ENCODE measurements at places on chromosomes 7 and 10.

DNA sequence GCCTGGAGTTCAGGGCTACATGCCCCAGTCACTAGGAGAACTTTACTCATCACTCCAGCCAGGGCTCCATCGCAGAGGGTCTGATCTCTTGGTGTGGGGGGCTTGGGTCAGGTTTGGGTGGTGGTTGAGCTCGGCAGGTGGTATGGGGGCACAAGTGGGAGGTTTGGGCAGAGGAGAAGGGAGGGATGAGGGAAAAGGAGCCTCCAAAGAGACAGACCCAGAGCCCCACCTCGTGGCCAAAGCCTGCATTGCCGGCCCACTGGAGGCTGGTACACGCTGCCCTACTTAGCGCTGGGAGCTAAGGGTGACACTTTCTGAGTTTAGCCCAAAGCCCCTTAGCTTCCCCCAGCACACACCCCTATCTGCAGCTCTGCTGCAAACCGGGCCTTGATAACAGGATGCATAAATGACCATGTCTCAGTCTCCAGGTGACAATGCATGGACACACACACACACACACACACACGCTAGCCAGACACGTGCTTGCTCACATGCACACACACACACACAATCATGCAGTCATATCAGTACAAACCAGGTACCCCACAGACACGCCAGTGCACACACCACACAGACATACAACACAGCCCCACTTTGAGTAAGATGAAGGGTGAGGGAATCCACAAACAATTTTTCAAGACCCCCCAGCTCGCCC, 14.7 kb downstream of the LZTS2 start:
- no peak for DNase-seq

DNA sequence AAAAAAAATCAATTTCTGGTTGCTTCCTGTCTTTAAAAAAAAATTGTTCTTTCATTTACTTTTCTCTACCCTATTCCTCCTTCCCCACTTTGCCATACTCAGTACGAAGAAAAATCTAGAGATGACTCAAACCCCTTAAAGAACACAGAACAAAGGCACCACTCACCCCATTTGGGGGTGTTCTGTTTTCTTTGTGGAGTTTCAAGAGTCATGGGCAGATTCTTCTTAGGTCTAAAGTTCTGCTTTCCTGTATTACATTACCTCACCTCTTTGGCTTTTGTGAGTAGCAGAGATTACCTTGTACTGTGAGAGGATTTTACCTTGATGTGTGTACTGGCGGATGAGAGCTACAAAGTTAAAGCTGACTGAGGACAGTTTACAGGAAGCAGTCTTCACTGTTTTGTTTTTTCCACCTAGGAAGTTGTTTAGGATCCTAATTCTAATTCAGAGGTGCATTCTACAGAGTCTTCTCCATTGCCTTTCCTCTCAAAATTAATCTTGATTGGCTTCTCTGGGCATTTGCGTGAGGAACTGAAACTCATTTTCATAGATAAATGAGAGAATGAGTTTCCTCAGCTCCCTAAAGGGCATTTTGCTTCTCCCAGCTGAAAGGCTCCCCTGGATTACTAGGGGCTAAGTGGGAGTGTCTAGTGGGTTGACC, 20.7 kb downstream of the AVL9 start:
- DNase-seq, result no peak

DNA sequence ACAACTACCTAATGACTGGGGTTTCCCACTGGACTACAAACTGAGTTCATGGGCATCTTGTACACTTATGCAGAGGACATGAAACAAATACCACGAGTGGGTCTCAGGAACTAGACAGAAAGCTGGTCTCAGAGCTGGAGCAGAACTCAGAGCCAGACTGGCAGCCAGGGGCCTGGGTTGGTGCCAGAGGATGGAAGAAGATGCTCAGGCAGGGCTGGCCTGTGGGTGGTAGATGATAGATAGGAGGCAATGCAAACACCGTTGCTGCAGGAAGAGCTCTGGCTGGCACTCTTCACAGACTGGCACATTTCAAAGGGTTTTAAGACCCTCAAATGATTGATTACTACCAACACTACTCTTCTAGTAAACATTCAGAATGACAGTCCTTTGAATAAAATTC, 28.8 kb downstream of the ENO4 start:
- no peak for DNase-seq

- no peak for DNase-seq
Measured at GRCh38 chr7:102101926-102102325, 184.7 kb upstream of the SH2B2 start.

- no peak for DNase-seq
Measured at GRCh38 chr10:127996586-127996985, 89.7 kb downstream of the PTPRE start.

GRCh38 chr10:11213137-11213536, 195.5 kb downstream of the CELF2 start:
- DNase-seq, result no peak

DNA sequence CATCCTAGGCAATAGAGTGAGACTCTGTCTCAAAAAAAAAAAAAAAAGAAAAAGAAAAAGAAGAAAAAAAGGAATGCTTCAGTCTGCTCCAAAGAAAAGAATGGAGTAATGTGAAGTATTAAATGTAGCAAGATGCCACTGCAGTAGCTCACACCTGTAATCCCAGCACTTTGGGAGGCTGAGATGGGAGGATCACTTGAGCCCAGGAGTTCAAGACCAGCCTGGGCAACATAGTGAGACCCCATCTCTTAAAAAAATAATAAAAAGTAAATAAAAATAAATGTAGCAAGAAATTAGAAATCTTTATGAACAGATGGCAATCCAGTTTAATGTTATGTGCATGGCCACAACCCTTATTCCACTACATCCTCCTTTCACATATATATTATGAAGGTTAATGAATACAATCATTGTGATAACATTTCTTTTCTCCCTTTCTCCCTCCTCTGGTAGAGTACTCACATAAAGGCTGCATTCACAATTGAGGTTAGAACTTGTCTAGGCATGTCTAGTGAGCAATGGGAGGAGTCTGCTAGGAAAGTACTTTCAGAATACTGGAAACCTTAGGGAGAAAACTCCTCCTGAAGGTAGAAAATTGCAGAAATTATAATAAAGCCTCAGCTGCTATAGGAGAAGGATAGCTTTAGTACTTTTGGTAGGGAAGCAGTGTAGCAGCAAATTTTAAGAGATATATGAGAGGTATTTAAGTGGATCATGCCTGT, 20.4 kb downstream of the KLLN start:
- no peak for DNase-seq

GRCh38 chr7:5584096-5584495, 160.5 kb upstream of the TNRC18 start:
- no peak for DNase-seq

DNA sequence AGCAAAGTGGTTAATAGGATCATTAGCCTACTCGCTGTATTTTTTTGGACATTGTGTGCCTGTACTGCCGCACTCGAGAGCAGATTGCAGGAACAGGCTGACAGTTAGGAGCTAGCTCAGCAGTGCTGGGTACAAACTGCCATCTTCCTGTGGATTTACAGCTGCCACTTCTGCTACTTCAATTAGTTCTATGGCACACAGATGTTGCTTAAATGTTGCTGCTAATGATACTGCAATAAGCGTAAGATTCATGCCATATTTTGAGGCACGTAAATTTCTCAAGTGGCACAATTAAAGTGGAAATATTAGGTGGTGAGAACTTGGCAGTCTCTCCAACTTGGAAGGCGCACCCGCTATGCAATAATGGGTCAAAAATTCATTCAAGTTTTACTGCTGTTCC, 171.9 kb downstream of the EBF3 start:
- DNase-seq, result no peak

- no peak for DNase-seq
Measured at GRCh38 chr7:150734254-150734653, 3.0 kb upstream of the GIMAP5 start.

GRCh38 chr7:129643550-129644170, 32.1 kb downstream of the NRF1 start:
- DNase-seq, result no peak

DNA sequence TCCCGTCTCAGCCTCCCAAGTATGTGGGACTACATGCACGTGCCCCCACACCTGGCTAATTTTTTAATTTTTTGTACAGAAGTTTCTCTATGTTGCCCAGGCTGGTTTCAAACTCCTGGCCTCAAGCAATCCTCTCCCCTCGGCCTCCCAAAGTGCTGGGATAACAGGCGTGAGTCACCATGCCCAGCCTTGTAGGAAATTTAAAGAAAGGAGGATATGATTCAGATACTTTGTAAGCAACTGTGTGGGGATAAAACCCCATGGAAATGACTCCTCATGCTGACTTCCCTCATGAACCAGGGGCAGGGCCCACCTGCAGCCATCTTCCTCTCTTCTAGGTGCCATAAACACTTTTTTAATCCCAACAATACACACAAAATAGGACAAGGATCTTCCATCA, 50.2 kb downstream of the APBB1IP start:
- no peak for DNase-seq

- DNase-seq, result no peak
Measured at GRCh38 chr10:116910910-116911309, 61.6 kb downstream of the ENO4 start.

GRCh38 chr10:26214004-26214403, 2.6 kb upstream of the GAD2 start:
- no peak for DNase-seq

- DNase-seq, result no peak
Measured at GRCh38 chr7:641269-641671, 85.2 kb upstream of the DNAAF5 start.

DNA sequence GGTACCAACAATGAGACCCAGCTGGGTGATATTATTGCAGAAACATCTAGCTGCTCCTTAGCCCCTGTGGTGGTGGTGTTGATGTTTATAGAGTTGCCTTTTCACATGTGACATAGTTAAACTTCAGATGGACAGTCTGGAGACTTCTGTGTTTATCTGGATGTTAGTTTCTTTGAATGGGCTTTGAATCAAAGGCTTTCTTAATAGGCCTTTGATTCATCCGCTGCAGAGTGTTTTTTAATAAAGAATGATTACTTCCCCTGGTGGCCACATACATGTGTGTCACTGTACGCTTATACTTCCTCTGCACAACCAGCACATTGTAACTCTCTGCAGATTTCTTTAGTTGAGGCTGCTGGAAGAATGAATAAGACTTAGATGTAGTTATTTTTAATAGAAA, 221.0 kb downstream of the DYNC1I1 start:
- no peak for DNase-seq

DNA sequence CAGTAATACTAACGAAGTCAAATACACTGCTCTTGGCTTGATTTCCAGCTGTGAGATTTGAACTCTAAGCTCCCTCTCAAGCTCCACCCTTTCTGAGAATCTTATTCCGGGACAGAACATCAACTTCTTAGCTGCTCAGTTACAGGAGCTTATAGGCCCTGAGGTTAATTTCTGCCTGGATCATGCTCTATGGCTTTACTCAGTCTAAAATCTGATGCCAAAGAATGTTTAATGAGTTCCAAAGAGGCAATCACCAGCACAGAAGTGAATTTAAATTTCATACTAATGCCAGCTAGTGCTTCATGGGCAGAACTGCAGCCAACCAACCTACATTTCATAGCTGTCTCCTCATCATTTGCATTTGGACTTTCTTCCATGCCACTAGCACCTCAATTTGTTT, 707.2 kb downstream of the MAGI2 start:
- no peak for DNase-seq

DNA sequence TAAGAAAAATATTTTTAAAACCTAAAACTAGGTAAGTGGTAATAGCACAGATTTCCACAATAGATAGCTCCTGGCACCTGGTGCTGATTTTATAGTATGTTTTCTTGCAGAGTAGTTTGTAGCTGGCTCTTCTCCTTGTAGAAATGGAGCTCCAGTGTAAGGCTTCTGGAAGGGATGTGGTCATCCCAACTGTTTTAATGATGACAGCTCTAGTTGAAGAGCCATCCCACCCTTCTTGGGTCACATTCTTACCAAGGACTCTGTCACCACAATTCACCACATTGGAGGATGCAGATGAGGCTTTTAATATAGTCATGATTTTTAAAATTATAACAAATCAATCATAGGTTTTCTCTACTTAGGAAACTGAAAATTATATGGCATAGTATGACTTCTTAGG, 31.0 kb downstream of the TES start:
- no peak for DNase-seq

GRCh38 chr10:110013630-110014293, 6.0 kb downstream of the ADD3 start:
- DNase-seq, result no peak

GRCh38 chr10:96831200-96831866, 765 bp upstream of the LCOR start:
- no peak for DNase-seq

DNA sequence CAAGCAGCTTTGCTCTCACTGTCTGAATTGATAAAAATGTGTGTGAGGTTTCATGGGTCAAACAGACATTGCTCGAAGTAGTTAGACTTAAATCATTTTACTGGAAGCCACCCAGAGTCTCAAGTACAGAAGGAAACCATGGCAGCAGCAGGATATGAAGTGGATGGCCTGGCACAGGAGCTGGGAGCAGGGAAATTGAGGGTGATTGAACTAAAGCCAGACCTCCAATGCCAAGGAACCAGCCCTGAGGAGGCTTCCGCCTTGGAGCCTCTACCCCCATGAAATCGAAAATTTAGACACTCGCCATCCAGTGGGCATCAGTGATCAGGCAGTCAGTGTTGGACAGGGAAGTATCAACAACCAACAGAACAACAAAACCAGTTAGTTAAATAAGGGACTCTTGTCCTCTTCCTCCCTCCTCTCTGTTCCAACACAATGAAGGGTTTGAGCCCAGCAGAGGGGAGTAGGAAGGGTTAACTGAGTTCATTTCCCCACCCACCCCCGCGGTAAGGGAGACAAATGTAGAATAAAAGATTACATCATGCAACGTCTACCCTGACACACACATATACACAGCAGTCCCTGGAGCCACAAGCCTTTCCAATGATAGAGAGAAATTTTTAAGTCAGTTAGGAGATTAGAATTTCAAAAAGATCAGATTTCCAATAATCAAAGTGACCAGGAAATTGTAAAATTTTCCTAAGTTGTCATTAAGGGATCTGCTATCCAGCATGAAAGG, 156.3 kb downstream of the SLC16A9 start:
- DNase-seq, result no peak

GRCh38 chr7:105808703-105809590, 67.5 kb downstream of the ATXN7L1 start:
- DNase-seq, result no peak

DNA sequence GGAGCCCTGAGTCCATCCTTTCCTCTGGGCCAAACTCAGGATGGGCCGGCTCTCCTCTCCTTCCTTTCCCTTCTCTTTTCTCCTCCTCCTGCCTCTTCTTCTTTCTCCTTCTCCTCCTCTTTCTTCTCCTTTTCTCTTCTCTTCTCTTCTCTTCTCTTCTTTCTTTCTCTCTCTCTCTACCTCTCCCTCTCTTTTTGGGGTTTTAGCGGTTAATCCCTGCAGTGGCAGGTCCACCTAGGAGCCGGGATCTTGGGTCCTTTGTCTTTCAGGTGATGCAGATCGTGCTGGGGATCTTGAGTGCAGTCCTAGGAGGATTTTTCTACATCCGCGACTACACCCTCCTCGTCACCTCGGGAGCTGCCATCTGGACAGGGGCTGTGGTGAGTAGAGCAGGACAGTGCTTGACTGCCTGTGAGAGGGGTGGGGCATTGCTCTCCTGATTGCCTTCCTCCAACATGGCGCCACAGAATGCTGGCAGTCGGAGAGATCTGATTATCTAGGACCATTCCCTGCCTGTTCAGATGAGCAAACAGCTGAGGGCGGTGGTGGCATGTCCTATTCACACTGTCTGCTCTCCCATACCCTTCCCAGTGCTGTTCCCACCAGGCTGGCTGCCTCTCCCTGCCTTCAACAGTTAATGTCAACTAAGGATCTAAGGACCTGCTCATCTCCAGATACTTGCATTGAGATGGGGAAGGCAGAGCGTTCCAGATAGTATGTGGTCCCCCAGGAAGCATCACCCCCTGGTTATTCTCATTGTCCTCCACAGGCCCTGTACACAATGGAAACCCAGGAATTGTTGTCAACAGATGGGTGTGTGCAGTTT, 1.6 kb downstream of the TMEM176A start:
- no peak for DNase-seq
